ENCODE measurements at places on chromosomes 1 and 21.
A peak's percentile ranks its signal among the peaks of the same experiment; 100 is the strongest.

DNA sequence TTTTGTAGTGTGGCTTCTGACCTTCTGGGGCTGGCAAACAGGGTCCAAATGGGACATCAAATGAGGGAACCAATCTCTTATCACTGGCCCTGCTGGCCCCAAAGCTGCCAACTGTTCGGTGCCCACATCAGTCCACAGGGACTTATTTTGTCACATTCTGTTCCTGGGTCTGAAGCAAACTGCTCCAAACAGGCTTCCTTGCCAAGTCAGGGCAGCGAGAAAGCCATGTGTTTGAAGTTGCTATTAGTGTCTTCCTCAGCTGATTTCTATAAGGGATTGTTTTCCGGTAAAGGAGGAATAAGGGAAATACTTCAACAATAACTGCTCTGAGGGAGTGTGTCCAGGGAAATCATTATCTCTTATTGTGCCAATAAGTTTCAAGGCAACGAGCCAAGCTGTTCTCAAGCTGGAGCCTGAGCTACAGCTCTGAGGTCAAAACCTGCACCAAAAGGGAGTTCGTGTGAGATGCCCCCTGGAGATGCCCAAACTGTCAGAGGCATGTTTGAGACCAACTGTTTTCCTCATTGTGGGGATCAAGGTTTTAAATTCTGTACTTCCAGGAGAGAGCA lies 381.4 kb upstream of the PROX1 start:
- DNase-seq = peak; percentile 40

DNA sequence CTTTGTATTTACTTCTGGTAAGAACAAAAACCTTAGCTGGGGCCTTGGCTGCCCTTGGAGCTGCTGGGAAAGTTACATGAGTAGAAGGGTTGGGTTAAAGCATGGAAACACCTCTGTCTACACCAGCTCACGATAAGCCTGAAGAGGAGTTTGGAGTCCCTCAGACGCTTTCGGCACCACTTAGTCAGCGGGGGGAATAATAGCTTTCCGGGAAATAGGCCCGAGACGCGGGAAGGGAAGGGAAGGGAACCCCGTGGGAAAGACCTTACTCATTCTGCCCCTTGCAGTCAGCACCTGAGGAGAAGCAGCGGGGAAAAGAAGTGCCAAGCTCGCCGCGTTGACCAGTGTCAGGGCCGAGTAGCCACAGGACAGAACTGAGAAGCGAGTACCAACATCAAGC lies 66.4 kb upstream of the PDE9A start:
- DNase-seq = no peak

DNA sequence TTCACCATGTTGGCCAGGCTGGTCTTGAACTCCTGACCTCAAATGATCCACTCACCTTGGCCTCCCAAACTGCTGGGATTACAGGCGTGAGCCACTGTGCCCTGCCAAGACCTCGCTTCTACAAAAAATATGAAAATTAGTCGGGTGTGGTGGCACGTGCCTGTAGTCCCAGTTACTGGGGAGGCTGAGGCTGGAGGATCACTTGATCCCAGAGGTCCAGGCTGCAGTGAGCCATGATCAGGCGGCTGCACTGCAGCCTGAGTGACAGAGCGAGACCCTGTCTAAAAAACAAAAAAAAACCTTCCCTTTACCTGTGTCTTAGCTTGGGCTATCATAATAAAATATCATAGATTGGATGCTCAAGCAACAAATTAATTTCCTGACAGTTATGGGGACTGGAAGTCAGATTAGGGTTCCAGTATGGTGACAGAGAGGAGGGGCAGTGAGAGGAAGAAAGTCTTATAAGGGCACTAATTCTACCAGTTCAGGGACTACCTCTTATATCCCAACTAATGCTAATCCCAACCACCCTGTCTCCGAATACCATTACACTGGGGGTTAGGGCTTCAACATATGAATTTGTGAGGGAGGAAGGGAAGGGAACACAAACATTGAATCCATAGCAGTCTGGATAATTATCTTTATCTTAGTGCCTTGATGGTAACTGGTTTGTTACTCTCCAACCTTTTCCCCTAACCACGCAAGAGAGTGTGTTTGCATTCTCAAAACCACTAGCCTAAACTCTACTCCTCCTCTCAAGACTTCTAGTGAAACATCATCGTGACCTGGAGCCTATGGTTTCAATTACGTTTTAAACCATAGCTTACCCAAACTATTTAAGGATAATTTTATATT lies 1.0 kb upstream of the NAXE start:
- DNase-seq = no peak

DNA sequence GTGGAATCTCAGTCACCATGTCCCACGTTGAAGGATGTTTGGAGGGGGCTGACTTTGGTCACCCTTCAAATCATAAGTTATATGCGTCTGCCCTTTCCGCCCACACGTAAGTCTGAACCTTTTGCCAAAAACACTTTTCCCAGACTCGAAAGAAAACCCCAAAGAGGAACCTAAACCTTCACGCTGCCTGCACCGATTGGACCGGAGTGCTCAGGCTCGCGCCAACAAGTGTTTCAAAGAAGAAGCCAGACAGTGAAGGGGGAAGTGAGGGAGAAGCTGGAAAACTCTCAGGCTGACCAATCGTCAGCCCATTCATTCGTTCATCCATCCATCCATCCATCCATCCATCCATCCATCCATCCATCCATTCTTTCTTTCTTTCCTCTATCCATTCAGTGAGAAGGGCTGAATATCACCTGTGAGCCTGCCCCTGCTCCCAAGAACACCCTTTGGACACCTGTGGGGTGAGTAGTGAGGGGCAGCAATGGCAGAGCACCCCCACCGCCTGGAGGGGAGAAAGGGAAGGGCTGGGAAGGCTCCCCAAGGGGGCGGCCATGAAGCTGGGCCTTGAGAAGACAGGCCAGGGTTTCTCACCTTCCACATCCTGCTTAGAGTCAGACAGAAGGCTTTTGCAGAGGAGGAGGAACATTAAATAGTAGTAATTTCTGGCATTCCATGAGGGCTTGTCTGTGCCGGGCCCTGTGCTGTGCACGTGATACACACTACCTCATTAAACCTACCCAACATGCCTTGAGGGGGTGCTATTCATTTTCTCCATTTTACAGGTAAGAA lies 27.1 kb upstream of the RUNX3 start:
- no peak for DNase-seq

- no peak for DNase-seq
Measured at GRCh38 chr1:246537441-246537840, 28.6 kb downstream of the TFB2M start.

GRCh38 chr1:23979387-23979880 lies 693 bp downstream of the SRSF10 start:
- no peak for DNase-seq

GRCh38 chr1:5856246-5856815 lies 135.9 kb downstream of the NPHP4 start:
- DNase-seq = no peak

DNA sequence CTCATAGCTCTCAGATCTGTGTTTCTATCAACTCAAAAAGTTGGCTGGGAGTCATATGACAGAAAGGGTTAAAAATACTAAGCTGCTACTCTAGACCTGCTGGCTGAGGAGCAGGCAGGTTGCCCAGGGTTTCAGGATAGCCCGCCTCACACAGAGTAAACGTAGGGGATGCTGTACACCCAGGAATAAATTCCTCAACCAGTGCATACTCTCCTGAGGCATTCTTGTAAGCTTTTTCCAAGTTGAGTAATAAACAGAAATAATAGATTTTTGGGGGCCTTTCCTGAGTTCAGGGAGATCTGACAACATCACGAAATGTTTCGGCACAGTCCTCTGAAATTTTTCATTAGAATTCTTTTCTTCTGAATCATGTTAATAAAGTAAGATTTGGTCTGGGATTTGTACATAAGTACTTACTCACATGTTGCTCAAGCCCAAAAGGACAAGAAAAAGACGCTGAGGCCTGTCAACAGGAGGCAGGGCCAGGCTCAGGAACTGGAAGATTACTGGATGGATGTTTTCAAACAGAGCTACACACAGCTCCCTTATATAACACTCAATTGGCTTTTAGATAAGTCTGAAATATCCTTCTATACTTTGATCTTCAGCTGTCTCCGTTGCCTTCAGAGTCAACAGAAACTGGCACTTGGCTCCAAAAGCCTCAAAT lies 41.0 kb downstream of the TGFBR3 start:
- DNase-seq = no peak

All from large intestine (tissue), 12 donors.